ENCODE measurements at places on chromosomes 7 and 10.

- DNase-seq, result no peak
Observed at GRCh38 chr7:72042855-72043254, 369.3 kb downstream of the CALN1 start.

DNA sequence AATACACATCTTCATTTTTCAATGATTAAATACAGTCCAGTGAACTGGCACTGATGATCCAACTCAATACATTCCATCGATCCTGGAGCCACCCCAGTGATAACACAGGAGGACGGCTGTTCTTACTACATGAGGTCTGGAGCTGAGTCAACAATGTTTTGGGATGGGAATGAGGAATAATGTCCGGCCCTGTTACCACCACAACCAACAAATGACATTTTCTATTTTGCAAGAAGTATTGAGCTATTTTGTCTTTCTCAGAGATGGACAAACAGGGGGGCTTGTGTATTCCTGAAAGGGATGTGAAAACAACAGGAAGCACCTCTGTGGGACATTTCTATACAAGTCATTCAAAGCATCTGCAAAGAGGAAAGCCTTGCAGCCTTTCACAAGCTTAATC, 249.2 kb downstream of the PARD3 start:
- no peak for DNase-seq

DNA sequence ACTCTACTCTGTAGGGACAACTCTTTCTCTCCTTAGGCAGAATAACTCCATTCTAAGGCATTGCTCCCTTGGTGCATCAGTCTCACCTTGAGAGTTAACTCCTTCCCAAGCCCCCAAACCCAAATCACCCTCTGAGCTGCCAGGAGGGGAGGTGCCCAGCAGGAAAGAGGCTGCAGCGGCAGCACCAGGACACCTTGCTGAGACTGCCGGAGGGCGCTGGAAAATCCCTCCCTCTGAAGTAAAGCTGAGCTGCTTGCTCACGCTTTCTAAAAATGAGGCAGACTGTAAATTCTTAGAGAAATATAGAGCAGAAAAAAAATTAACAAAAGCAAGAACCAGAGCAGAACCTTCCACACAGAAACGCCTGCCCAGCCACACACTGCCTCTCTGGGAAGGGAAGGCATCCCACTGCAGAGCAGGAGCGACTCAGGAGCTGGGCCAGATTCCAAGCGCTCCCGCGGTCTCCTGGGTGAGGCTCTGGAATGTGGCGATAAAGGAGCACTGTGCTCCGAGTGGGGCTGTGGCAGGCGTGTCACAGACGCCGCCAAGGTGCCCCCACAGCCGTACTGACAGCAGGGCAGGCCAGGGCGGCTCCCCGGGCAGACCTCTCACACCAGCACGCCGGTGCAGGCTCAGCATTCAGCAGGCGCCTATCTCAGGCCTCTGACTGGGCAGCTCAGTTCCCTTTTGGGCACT, 202.1 kb downstream of the TNS3 start:
- no peak for DNase-seq

- DNase-seq, result no peak
Observed at GRCh38 chr10:51363415-51363814, 289.1 kb downstream of the PRKG1 start.

GRCh38 chr10:3700531-3701076, 84.4 kb downstream of the KLF6 start:
- no peak for DNase-seq

GRCh38 chr7:132066761-132067171, 509.5 kb downstream of the PLXNA4 start:
- no peak for DNase-seq

DNA sequence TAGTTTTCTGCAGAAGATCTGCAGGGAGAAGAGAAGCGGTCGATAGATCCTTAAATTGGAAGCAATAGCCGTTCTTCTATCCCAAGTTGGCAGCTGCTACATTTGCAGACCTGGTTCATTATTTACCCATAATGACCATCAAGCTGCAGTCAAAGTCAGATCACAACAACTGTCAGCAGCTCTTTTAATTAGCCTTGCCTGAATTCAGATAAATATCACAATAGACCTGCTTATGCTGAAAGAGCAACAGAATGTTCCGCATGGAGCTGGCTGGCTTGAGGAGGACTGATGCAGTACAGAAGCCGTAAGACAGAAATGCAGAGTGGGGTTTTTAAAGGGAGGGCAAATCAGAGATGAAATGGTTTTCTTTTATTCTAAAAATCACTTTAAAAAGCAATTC, 109.4 kb downstream of the HIBADH start:
- no peak for DNase-seq

- no peak for DNase-seq
Observed at GRCh38 chr7:118110178-118110925, 73.6 kb upstream of the LSM8 start.

GRCh38 chr7:157793087-157793353, 456.2 kb downstream of the DNAJB6 start:
- DNase-seq, result no peak

GRCh38 chr7:151793531-151793951, 83.4 kb downstream of the PRKAG2 start:
- DNase-seq, result no peak

GRCh38 chr7:14483663-14484062, 418.9 kb downstream of the DGKB start:
- DNase-seq, result no peak

DNA sequence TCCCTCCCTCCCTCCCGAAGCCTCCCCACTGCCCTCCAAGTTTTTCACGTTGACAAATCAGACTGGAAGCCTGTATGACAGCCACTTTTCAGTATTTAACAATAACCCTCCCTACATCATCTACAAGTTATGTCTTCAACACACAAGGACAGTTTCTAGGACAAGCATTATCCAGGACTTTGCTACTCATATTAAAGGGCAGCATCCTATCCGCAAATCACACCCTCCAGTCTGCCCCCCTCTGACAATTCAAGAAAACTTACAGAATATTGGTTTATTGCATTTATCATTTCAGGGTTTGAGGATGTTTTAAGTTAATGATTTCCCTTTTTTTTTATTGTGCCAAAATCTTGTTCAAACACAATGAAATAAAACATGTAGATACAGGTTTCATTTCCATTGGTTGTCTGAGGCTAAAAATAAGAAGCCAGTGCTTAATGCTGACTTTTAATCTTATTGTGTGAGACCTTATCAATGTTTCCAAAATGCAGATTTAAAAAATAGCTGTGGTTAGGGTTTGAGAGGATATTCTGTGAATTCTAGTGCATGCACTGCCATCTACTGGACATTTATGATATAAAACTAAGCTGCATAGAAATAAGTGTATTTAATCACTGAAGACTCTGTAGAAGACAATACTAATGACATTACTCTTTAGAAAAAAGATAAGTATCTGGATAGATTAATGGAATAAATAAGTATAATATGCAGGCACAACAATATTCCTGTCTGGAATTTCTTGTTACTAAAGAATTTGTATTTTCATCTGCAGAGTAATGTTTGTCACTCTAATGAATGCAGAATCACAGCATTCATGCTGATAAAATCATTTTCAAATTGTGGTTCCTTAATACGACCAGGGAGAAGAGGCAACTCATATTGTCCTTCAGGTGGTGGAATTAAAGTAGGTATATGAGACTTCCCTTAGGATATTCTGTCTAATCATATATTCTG, 64.1 kb downstream of the CAV1 start:
- DNase-seq, result peak; percentile 55

GRCh38 chr10:62653254-62653653, 151.3 kb upstream of the ADO start:
- no peak for DNase-seq

DNA sequence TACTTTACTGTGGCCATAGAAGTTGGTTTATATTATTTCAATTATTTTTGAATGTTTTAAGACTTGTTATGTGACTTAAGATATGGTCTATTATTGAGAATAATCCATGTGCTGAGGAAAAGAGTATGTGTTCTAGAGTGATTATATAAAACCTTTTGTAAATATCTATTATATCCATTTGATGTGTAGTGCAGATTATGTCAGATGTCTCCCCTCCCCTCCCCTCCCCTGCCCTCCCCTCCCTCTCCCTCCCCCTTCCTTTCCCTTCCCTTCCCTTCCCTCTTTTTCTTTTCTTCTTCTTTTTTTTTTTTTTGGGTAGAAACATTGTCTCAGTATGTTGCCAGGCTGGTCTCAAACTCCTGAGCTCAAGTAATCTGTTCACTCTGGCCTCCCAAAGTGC, 8.3 kb upstream of the CYP2C8 start:
- no peak for DNase-seq

- DNase-seq, result no peak
Observed at GRCh38 chr7:140983802-140984201, 30.9 kb downstream of the MRPS33 start.

- DNase-seq, result no peak
Observed at GRCh38 chr10:73857446-73857845, 16.9 kb downstream of the CAMK2G start.

DNA sequence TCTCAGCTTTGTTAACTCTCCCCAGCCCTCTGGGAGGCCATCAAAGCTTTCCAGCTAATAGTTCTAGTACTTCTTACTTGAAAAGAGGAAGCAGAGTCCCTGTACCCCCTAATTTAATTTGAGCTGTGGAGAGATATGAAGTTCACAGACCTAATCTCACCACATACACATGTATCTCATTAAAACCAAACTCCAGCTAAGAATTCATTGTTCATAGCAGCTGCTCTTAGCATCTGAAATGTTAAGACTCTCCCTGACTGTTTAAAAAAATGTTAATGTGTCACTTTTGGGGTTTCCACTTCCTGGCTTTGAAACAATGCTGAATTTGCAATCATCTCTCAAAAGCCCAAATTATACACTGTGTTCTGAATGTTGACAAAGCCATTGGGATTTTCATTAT, 16.2 kb upstream of the MRC1 start:
- no peak for DNase-seq

GRCh38 chr7:155813546-155814315, 1.5 kb upstream of the SHH start:
- DNase-seq, result no peak

GRCh38 chr10:103452506-103453230, 498 bp upstream of the CALHM2 start:
- DNase-seq, result no peak

- no peak for DNase-seq
Observed at GRCh38 chr10:130013335-130014262, 49.5 kb upstream of the EBF3 start.

DNA sequence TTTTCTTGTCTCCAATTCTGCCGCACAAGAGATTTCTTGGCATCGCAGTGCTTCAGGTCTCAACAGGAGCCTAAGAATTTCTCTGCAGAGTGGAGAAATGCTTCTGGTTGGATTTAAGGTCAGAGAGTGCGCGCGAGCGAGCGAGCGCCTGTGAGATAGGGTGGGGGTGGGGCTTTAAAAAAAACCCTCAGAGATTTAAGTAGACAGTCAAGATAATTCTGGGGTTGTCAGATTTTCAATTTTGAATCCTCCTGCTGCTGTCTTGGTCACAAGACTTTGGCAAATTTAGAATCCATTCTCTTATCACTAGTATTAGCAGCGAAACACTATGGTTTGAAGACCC, 49.7 kb downstream of the CPEB3 start:
- no peak for DNase-seq

DNA sequence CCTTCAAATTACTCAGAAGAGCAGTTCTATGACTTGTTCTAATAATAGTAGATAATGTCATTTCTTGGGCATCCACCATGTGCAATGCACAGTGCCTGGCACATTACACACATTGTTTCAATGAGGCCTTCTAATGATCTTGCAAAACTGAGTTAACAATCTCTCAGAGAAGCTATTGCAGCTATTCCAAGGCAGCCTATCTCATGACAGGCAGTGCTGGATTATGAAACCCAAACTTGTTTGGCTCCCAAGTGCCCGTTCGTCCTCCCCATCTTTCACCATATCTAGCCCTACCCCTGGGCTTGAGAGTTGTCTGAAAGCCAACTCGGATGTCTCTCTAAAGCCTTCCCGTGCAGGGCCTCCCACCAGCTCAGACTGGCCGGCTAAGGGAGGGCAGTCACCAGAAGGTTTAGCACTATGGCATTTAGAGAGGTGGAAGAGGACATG, 405.1 kb downstream of the PLXNA4 start:
- no peak for DNase-seq

GRCh38 chr7:44191171-44191570, 1.9 kb upstream of the GCK start:
- DNase-seq, result no peak

DNA sequence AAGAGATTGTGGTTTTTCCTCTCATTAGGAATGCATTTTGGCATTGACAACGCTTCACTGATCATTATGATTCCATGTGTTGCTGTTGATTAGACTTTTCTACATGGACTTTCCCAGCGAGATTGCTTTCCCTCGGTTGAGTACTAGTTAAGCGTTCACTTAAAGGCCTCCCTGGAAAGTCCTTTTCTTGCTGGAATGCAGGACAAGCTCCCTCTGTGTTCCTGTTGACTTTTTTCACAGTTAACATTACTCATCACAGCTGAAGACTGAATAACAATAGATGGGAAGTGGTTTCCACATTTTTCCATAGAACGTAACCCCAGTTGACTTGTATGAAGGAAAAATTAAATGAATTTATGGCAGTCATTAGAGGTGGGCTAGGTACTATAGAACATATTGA, 2.6 kb upstream of the CAV1 start:
- no peak for DNase-seq

GRCh38 chr10:11225935-11226334, 208.3 kb downstream of the CELF2 start:
- DNase-seq, result no peak

- DNase-seq, result no peak
Observed at GRCh38 chr7:21059069-21059468, 272.4 kb upstream of the SP8 start.

- no peak for DNase-seq
Observed at GRCh38 chr7:1125603-1125969, 34.4 kb downstream of the ZFAND2A start.

GRCh38 chr10:80168679-80169380, 36.3 kb downstream of the PLAC9 start:
- DNase-seq, result no peak

DNA sequence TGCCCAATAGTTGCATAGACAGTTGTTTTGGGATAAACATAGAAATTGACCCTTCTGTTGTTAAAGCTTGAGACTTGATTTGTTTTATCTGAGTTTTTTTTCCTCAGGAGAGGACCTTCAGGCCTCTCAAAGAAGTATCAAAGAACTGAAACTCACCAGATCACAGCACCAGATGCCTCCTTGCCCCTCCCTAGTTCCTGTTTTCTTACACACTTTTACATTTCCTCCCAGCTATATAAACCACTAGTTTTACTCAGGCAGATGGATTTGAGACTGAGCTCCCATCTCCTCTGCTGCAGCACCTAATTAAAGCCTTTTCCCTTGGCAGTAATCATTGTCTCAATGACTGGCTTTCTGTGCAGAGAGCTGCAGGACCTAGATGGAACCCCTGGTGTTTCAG, 150.6 kb upstream of the NRG3 start:
- no peak for DNase-seq

DNA sequence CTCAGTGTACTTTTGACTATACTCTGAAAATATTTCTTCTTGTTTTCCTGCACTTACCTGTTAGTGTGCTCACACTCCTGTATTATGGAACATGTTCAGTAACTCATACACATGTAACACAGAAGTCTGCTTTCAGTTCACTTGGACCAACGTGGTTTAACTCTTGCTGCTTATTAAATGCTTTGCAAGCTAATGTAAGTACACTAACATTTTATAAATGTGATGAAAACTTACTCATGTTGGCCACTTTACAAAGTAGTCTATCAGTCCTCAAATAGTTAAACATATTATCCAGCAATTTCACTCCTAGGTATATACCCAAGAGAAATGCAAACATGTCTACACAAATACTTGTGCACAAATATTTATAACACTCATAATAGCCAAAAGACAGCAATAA, 98.4 kb downstream of the UBE2H start:
- no peak for DNase-seq
